Choroid plexus epithelial cell (primary cell): ENCODE measurements at places on chromosomes 12 and 14.

DNA sequence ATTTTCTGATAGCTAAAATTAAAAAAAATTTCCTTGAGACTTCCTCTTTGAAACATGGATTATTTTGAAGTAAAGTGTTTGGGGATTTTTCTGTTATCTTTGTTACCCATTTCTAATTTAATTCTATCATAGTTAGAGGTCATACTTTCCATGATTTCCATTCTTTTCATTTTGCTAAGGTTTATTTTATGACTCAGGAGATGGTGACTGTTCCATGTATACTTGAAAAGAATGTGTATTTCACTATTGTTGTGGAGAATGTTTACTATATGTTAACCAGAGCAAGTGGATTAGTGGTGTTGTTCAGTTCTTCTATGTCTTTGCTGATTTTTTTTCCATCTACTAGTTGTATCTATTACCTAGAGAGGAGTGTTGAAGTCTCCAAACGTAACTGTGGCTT lies 250.5 kb upstream of the PELI2 start:
- DNase-seq = peak; percentile 14

GRCh38 chr14:75804570-75805275 lies 143.7 kb downstream of the TTLL5 start:
- no peak for DNase-seq

GRCh38 chr12:4865246-4865645 lies 44.5 kb upstream of the KCNA1 start:
- no peak for DNase-seq

GRCh38 chr14:24366721-24367513 lies 1.1 kb upstream of the NFATC4 start:
- peak; percentile 98 for DNase-seq

DNA sequence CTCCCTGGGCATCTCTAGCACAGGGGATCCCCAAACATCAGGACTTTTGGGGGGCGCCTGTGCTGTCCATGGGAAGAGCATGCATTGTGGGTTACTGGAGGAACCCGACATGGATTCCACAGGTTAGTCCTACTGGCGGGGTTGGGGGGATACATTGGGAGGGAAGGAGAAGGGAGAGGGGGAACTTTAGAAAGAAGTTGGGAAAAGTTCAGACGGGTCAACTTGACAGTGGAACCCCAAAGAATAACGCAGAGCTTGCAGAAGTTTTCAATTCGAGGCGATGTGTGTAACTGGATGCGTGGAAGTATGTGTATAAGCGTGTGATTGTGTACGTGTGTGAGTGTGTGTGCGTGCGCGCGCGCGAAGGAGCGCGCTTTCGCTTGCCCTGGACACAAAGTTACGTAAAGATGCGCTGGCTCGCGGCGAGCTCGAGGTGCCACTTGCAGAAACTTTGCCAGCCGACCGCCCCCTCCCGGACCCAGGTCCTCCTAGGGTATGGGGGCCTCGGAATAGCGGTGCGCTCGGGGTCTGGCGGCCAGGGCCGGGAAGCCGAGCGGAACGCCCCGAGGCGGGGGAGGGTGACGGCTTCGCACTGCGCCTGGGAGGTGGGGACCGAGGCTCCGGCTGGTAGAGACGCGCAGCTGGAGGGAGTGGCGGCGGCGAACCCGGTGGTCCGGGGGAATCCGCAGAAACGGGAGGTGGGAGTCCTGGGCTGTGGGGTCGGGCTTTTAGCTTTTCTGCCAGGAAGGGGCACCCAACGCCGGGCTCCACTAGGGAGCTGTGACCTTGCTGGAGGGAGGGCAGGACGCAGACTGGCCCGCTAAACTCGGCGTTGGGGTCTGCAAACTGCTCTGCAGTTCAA lies 669 bp downstream of the RFX4 start:
- DNase-seq = no peak

- DNase-seq = no peak
These were observed 13.6 kb downstream of the PIWIL1 start for GRCh38 chr12:130351326-130351725.

GRCh38 chr14:103140316-103141109 lies 17.3 kb downstream of the TNFAIP2 start:
- DNase-seq = no peak
